ENCODE measurements at places on chromosomes 3 and 15.

- DNase-seq: no peak
- H3K36me3 ChIP-seq: peaks cover 16% of the 10 kb centered on the region
- H3K27me3 ChIP-seq: no peaks in the 10 kb centered on the region
- H3K4me1 ChIP-seq: peaks cover 39% of the 10 kb centered on the region
- H3K4me3 ChIP-seq: peak overlapping the region; percentile 89
- peak overlapping the region; percentile 88 for H3K27ac ChIP-seq
These were observed 802 bp downstream of the RCN2 start for GRCh38 chr15:76932135-76932966.

GRCh38 chr3:131236421-131236820 is 145.2 kb upstream of the NUDT16 start:
- H3K27me3 ChIP-seq: no peaks in the 10 kb centered on the region
- no peak for DNase-seq
- H3K27ac ChIP-seq: no peak overlapping the region
- no peaks in the 10 kb centered on the region for H3K4me1 ChIP-seq
- H3K36me3 ChIP-seq: no peaks in the 10 kb centered on the region

GRCh38 chr3:194584866-194585265 is 48.4 kb downstream of the TMEM44 start:
- peak overlapping the region; percentile 99 for H3K4me3 ChIP-seq
- no peaks in the 10 kb centered on the region for H3K27me3 ChIP-seq
- DNase-seq: no peak
- peak overlapping the region; percentile 59 for H3K27ac ChIP-seq

DNA sequence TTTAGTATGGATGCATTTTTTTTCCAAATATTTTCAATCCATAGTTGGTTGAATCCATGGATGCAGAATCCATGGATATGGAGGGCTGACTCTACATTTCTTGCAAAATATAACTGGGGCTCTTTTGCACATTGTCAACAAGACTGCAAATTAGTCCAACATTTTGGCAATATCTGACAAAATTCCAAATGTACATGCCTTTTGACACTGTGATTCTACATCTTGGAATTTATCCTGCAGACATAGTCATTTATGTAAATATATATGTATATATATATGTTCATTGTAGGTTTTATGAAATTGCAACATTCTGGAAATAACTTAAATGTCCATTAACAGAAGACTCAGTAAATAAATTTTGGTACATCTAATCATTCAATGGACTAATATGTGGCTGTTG is 203.0 kb downstream of the THRB start:
- no peak overlapping the region for H3K4me3 ChIP-seq
- peaks cover 14% of the 10 kb centered on the region for H3K36me3 ChIP-seq
- no peak for DNase-seq
- H3K27ac ChIP-seq: no peak overlapping the region

DNA sequence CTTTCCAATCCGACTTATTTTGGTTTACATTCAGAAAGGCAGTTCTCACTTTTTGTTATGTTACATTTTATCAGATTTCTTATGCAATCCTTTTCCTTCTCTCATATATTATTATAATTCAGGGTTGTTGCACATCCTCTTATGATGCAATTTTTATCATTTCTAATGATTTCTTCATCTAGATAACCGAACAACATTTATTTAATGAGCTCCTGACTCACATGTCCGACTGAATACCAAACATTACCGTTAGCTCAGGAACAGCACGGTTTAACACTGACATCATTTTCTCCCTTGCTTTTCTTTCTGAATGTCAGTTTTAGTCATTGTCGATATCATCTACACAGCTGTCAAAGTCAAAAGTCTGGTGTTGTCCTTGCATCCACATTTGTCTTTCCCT is 199.2 kb downstream of the BCHE start:
- DNase-seq: no peak
- H3K4me3 ChIP-seq: no peak overlapping the region
- no peak overlapping the region for H3K27ac ChIP-seq
- no peaks in the 10 kb centered on the region for H3K36me3 ChIP-seq
- H3K4me1 ChIP-seq: no peaks in the 10 kb centered on the region

DNA sequence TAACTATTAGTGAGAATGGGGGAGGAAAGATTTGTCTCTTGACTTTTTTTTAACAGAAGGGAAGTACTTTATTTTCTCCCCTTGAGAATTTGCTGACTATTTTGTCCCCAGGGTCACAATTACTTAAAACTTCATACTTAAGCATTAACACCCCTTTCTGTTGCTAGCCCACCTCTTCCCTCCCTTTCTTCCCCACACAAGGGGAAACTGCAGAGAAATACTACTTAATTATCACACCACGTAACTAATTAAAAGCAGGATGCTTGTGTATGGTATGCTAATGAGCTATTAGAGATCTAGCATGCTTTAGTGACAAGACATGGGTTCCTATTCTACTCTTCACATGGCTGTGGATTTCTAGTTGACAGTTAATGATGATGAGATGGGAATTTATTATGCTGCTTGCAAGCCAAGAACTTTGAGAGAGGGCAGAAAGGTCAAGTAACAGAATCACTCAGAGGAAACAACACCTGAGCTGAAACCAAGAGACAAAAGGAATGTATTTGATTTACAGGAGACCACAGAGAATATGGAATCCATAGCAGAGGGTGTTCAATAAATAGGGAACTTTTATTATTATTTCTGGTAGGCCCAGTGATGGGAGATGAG is 179.2 kb downstream of the LSAMP start:
- no peaks in the 10 kb centered on the region for H3K36me3 ChIP-seq
- H3K27ac ChIP-seq: no peak overlapping the region
- H3K4me3 ChIP-seq: no peak overlapping the region
- H3K27me3 ChIP-seq: no peaks in the 10 kb centered on the region

GRCh38 chr3:31523543-31523942 is 9.2 kb upstream of the STT3B start:
- H3K27ac ChIP-seq: no peak overlapping the region
- no peak overlapping the region for H3K4me3 ChIP-seq
- no peaks in the 10 kb centered on the region for H3K27me3 ChIP-seq
- H3K4me1 ChIP-seq: peaks cover 19% of the 10 kb centered on the region
- no peaks in the 10 kb centered on the region for H3K36me3 ChIP-seq

Data from stimulated activated naive B cell treated with anti-CD40 and anti-IgM and Interleukin-4, amounts not matched to agents 10 μg/mL and 1 μg/mL and 100 μg/mL, for 72 hours (primary cell).